Stimulated activated CD4-positive, alpha-beta T cell treated with anti-CD3 and anti-CD28 coated beads, Interleukin-4, amount 100 ng/mL, for 1 hour (primary cell): ENCODE measurements at places on chromosomes 2 and 18.

DNA sequence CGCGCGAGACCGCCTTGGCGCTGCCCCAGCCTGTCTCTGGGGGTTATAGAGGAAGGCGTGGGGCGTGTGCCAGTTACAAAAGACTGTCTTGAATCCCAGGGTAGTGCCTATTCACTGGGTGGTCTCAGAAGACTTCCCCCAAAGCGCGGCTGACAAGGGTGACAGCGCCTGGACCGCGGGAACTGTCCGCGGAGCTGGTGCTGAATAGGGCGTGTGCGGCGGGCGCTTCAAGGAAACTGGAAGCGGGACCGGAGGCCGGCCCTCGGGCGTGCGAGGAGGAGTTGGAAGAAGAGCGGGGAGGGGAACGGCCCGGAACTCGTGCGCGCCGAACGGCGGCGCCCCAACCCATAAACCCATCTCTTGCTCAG, 2.3 kb downstream of the EGR4 start:
- DNase-seq, result peak; percentile 64

DNA sequence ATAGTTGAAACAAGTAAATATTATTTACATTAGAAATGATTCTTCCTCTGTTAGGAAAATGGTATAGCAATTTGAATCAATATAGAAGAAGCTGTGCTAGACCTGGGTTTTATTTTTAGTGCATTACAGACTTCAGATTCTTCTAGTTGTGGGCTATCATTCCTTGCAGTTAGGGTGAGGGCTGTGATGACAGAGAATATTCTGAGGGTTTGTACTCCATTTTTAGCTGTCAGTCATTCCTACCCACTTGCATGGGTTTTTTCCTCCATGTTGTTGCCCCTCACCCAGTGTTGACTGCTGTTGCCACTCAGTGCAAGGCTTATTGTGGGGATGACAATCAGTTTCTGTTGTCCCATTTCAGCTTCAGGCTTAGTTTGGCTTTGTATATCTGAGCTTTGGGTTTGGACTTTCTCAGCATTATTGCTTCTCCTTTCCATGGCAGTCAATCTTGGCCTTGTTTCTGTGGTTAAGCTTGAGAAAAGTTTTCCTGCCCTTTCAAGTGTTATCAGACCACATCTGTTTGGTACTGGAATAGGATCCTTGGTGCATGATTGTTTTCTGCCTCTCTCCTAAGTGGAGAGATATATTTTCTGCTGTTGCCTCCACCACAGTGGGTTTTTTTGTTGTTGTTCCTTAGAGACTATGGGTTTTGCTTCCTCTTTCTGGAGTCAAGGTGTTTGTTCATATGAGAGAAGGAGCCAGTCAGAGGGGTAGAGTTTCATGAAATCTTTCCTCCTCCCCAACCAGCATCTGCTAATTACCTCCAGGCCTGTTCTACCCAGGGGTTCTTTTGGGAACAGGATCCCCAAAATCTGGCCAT, 312.7 kb upstream of the CWC22 start:
- DNase-seq, result no peak

GRCh38 chr2:165239230-165239629, at the start of gene SCN2A:
Gene SCN2A, plus strand, starts transcription at chr2:165239414. Its CDS starts 56,410 bp downstream, at chr2:165295824.
- DNase-seq, result no peak

DNA sequence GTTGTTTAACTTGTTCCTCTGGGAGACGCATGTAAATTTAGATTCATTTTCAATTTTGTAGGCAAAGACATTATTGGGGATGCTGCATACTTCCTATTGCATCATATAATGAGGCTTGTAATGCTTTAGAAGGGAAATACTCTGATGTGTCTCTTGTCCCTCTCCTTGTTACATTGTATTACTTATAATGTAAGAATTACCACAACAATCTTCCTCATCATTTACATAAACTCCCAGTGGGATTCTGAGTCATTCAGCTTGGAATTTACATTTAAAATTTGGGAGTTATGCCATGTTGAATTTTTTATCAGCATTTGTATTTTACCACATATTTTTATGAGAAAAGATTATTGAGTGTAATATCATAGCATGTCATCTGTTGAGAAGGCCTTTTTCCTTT, 963.4 kb upstream of the NRXN1 start:
- DNase-seq, result no peak

DNA sequence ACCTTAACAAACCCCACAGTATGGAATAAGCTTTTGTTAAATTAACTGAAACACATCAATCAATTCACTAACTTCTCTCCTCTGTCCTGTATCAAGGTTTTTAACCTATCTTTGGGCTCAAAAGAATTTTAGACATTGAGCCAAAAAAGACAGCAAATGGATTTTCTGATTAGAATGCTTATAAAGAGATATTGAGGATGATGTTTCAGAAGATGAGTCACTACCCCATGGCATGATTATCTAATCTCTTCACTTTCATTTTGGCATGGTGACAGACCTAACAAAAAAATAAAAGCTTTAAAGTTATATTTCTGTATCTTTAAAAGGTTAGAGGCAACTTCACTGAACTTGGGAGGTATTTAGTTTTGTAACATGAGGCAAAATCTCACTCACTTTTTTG, 55.5 kb downstream of the SGPP2 start:
- DNase-seq, result no peak

GRCh38 chr2:152626911-152627339, 90.3 kb downstream of the PRPF40A start:
- no peak for DNase-seq

- DNase-seq, result no peak
Observed at GRCh38 chr2:100606332-100606725, 43.5 kb downstream of the PDCL3 start.

GRCh38 chr2:60998628-60999545, 18.6 kb upstream of the PEX13 start:
- no peak for DNase-seq

DNA sequence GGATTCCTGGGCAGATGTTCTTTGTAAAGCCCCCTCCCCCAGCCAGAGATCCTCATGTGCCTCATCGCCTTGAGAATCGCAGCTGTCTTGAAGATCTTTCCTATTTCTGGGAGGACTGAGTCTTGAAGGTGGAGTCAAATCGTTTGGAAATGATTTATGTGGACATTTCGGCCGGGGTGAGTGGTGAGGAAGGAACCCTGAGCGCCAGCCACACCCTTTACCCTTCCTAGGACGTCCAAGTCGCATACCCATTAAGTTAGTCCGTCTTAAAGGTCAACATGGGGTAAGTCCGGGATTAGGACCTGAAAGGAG, 84.9 kb upstream of the ZCCHC2 start:
- no peak for DNase-seq

DNA sequence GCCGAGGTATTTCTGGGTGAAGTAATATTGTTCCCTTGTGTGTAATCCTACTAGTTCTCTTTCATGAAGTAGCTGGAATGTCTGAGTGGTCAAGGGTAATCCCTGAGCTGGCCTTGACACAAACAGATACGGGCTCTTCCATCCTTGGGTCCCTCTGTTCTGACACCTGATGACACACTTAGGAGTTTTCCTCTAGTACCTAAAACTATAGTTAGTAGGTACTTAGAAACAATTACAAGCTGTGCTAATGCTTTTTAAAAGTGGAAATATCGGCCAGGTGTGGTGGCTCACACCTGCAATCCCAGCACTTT, 59.2 kb upstream of the IL1R1 start:
- no peak for DNase-seq
